ENCODE measurements at places on chromosomes 13 and 19. TPM values are rescaled to one million over a fixed set of nuclear protein-coding genes. Genes with fewer than 3 reads are reported as not detected.

DNA sequence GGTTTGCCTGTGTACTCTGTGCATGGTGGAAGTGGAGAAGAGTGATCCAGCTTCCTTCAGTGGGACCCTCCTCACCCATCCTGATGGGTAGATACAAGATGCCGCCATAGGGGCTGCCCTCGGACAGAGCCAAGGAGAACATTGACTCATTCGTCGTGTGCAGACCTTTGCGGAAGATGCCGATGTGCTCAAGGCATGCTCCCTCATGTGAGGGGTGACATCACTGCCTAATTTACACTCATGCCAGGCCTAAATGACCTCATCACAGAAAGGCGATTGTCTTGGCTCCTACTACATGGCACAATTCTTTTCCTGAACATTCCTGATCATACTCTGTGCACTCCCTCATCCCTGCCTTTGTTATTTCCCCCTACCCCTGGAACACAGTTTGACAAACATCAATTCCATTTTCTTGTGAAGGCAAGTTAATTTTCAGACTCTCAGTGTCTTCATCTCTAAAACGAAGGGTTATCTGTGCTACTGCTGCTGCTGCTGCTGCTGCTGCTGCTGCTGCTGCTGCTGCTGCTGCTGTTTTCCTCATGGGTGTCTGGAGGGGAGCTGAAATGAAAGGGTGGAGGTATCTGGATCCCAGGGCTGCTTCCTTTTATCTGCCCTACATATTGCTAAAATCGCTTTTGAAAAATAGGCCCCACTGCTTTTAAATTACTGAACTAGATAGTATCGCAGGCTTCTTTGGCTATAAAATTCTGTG lies 146.5 kb upstream of the ARGLU1 start:
- no peak for DNase-seq

DNA sequence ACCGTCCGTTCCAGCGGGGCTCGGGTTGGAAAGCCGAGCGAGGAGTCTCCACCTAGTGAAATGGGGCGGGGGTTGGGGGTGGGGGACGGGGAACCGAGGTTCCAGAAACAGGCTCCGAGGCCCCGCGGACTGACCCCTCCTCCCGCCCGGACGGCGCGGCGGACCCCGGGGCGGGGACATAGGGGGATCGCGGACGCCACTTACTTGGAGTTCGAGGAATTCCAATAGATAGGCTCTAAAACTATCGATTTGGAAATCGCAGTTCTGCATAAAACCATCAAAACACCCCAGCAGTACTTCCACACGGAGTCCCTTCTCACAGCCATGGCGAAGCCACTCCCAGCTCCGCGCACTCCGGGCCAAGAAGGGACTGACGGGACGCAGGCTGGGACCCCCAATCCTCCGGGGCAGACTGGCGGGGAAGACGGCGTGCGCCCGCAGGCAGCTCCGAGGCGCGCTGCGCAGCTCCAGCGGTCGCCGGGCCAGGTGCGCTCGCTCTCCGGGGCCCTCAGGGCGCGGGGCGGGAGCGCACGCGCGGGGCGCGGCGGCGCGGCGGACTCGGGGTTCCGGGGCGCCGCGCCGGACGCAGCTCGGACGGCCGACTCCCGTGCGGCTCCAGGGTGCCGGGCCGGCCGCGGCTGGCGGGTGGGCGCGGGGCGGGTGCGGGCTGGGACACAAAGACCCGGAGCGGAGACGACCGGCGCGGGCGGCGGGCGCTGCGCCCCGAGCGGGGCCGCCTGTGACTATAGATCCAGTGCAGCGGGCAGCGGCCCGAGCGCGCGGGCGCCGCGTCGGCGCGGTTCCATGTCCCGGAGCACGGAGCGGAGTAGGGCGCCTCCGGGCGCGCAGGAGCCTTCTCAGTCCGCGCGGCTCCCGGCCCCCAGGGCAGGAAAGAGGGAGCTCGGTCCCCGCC lies 567 bp downstream of the EFNB2 start:
- DNase-seq = peak; percentile 49

- no peak for DNase-seq
Observed at GRCh38 chr13:97188207-97188606, 33.9 kb upstream of the MBNL2 start.

GRCh38 chr13:71879129-71879535 lies 12.1 kb upstream of the DACH1 start:
- peak; percentile 56 for DNase-seq

ZNF813 gene
- total RNA-seq = 3.9 TPM

PSG11 gene
- 0.75 TPM for total RNA-seq

- DNase-seq = no peak
Observed at GRCh38 chr13:112636401-112636975, 48.5 kb upstream of the TUBGCP3 start.

DACT3 gene
- 14.6 TPM for total RNA-seq

GRCh38 chr13:113202912-113203311 lies 5.6 kb downstream of the PCID2 start:
- DNase-seq = no peak

DNA sequence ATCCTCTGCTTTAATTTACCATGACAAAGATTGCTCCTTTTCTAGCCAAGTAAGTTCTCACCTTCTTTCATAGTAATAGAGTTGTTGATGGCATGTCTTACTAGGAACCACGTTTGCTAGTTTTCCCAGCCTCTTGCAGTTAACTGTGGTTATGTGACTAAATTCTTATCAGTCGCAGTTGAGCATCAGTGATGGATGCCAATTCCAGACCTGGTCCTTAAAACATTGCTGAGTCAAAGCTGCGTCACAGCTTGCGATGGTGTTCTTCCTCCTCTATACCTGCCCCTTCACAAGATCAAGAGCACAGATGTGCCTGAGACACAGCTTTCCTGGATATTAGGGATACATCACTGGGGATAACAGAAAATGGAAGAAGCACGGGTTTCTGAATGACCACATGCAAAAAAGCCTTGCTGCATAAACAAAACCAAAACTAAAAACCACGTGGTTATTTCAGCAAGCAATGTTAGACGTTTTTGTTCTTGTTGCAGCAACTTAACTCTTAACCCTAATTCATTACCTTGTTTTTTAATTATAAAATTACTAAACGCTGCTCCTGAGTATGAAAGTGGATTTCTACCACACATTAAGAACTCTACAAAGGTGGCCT lies 97.6 kb upstream of the DACH1 start:
- DNase-seq = no peak

GRCh38 chr13:93147298-93147645 lies 79.3 kb upstream of the GPC6 start:
- DNase-seq = no peak

ZNF433 gene
- total RNA-seq = 6.4 TPM

DNA sequence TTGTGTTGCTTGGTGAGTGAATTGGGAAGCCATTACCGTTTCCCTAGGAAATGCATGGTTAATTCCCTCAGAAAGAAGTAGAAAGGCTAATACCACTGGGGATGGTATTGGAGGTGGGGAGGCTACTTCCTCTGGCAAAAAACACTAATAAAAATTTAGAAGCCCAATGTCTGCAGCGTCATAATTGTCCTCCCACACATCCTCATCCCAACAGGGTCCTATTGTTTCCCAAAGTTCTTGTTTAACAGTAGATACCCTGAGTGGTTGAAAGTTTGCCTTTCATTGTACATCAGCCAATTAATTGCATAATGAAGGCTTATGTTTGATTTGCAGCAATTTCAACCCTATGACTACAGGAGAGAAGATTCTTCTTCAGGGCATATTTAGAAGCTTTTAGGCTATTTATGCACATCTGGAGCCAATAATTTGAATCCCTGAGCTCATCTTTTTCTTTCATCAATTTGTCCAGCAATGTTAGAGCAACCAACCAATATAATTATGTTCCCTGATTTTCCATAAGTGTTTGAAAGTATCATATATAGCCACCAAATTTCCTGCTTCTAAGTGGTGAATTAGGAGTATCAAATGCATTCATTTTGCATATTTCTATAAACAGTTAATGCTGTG lies 491.0 kb downstream of the SLITRK5 start:
- DNase-seq = no peak

ZNF20 gene
- total RNA-seq = 3.4 TPM

PRDX2 gene
- 191 TPM for total RNA-seq

PEX11G gene
- total RNA-seq = 2.5 TPM

DNA sequence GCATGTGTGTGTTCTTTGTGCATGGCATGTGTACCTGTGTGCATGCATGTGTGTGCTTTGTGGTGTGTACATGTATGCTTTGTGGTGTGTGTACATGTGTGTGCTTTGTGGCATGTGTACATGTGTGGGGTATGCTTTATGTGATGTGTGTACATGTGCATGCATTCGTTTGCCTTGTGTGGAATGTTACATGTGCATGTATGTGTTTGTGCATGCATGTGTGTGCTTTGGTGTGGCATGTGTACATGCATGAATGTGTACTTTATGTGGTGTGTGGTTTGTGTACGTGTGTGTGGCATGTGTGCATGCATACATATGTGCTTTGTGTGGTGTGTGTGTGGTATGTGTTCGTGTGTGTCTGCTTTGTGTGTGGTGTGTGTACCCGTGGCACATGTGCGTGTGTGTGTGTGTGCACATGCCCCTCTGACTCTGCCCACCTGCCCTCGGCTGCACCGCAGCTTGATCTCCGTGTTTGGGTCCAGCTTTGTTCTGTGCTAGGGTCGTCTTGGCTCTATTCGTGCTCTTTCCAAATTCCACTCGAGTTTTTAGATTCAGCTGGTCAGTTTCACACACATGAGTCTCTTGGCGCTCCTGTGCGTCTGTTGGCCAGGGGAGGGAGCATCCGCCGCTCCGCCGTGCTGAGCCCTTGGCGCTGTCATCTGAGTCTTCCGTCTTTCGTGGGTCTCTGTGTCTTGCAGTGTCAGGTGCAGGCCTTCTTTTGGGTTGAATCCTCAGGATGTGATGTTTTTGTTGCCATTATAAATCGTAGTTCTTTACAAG lies 46.5 kb upstream of the TFDP1 start:
- no peak for DNase-seq

GRCh38 chr13:79799059-79799867 lies 318.3 kb downstream of the NDFIP2 start:
- peak; percentile 77 for DNase-seq

LGALS7B gene
- 2.3 TPM for total RNA-seq

DNA sequence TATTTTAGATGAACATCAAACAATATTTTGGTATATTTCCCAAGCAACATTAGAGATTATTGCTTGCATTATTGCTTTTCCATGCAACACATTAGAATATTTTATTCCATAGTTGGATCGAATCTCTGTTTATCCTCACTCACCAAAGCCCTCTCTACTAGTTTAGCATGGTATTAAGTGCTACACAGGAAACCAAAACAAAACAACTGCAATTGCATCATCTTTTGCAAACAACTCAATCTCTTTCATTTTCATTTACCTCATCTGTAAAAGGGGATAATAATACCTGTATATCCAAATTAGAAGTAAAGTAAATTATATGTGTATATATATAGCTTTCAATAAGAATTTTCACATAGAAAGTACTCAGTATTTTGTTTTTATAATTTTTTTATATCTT lies 147.8 kb upstream of the PCDH9 start:
- no peak for DNase-seq

- DNase-seq = no peak
Observed at GRCh38 chr13:106232681-106233080, 302.8 kb downstream of the EFNB2 start.

LYPD5 gene
- 0.22 TPM for total RNA-seq

GRCh38 chr13:37382146-37382545 lies 216.4 kb downstream of the POSTN start:
- peak; percentile 33 for DNase-seq

- DNase-seq = peak; percentile 21
Observed at GRCh38 chr13:93778548-93778947, 551.9 kb downstream of the GPC6 start.

- peak; percentile 97 for DNase-seq
Observed at GRCh38 chr13:52359534-52359933, 46.4 kb downstream of the THSD1 start.

GRCh38 chr13:79663977-79664636 lies 183.2 kb downstream of the NDFIP2 start:
- no peak for DNase-seq

- peak; percentile 46 for DNase-seq
Observed at GRCh38 chr19:2578391-2578890, 102.5 kb downstream of the GADD45B start.

DNA sequence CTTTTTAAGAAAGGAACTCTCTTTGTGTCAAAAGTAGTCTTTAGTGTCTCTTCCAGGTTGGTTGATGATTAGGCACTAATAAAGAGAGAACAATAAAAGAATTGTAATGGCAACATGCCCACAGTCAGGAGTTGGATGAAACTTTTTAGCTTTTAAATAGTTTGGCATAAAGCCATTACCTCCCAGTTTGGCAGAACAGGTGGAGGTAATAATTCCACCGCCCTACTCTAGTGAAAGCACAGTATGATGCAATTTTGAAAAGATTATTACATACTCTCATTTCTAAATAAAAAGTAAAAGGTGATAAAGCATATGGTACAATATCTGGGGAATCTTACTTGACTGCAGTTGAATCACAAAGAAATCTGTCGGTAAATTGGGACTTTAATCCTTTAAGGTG lies 497.6 kb downstream of the SUCLA2 start:
- DNase-seq = no peak

TMEM238 gene
- total RNA-seq = 0.18 TPM

DNA sequence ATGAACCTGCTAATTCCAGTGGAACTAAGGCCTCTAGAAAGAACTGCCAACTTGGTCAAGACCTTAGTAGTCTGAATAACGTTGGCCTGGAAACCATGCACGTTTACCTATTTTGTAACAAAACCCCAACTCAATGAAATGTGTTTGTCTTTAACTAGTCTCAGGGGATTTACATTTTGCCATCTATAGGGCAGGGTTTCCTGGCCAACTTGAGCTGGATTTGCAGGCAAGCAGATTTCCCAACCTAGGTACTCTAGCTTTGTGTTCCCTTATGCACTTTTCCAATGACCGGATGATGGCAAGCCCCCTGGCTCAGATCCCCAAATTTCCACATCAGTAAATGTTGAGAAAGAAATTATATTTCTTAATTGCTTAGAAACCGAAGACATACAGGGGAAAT lies 114.5 kb downstream of the IRS2 start:
- DNase-seq = no peak

FCHO1 gene
- total RNA-seq = 0.53 TPM

DNA sequence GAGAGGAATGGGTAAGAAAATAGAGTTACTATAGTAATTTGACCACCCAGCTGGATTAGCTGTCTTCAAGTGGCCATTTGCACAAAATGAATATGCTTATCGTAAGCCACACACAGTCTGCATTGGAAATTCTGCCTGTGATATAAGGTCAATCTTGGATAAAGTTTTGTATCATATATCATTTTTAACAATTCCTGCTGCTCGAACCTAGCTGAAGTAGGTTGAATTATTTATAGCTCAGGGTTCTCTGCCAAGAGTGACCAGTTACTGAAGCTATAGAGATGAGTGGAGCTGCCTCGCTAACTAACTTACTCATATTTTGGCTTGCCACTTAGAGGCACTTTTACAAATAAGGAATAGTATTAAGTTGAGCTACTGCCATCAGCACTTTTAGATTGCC lies 220.9 kb downstream of the RGCC start:
- peak; percentile 87 for DNase-seq
